ENCODE measurements at places on chromosomes 11 and 22. TPM values are rescaled to one million over a fixed set of nuclear protein-coding genes. Genes with fewer than 3 reads are reported as not detected.
A peak's percentile ranks its signal among the peaks of the same experiment; 100 is the strongest.

Gene VEGFB
- 10.1 TPM for total RNA-seq

DNA sequence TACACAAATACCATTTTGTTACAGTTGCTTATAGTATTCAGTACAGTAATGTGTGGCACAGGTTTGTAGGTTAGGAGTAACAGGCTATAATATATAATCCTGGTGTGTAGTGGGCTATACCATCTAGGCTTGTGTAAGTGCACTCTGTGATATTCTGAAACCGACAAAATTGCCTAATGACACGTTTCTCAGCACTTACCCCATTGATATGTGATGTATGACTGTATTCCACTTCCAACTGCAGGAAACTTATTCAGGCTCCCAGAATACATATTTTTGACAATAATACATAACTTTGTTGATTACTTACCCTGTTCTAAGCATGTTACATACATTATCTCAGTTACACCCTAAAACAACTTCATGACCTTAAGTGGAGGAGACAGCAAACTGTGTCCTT, 5.1 kb upstream of the PICALM start:
- no peak for DNase-seq

DNA sequence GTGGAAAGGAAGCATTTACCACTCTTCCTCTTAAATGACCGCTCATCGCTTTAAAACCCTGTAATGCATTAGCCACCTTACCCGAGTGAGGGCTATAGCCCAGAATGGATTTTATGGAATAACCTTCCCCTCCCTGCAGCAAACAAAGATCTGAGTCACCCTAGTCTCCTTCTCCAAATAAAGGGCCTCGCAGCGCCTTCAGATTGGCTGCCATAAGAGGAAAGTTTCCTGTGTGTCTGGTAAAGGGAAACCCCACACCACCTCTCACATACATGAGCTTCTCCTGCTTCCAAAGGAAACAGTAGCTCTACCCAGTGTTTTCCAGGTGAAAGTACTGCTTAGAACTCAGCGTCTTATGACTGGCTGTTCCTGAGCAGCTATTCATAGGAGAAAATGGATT, 47.8 kb downstream of the PPP2R1B start:
- DNase-seq, result peak; percentile 30

Gene MYEOV
- 0.17 TPM for total RNA-seq

Gene BATF2
- total RNA-seq, result 3.9 TPM

DNA sequence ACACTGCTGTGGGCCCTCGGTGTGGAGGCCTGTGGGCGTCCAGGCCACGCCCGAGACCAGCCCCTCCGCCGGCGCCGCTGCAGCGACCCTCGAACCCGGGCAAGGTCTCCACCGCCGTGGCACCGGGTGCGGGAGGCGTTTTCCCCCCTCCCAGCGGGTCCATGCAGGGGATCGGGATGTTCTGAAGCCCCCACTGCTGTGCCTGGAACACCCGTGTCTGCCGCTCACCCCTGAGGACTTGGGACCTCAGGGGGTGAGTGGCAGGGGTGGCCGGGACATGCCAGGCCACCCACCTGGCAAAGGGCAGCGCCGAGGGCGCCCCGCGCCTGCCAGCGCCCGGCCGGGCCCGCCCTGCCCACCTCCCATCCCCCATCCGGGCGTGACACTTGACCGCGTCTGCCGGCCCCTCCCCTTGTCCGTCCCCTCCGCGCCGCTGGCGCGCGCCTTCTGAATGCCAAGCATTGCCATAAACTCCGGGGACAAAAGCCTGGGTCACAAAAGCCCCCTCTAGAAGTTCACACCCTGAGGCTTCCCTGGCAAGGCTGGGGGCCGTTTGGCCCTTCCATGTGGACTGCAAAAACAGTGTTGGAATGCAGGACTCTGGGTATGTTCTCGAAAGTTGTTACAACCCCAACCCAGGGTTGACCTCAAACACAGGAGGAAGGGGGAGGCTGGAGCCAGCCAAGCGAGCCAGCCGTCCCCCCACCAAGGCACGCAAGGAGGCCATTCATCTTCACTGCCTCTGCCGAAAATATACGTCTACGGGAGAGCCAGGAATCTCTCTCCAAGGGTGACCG, 819 bp upstream of the KCNQ1OT1 start:
- DNase-seq, result peak; percentile 57

DNA sequence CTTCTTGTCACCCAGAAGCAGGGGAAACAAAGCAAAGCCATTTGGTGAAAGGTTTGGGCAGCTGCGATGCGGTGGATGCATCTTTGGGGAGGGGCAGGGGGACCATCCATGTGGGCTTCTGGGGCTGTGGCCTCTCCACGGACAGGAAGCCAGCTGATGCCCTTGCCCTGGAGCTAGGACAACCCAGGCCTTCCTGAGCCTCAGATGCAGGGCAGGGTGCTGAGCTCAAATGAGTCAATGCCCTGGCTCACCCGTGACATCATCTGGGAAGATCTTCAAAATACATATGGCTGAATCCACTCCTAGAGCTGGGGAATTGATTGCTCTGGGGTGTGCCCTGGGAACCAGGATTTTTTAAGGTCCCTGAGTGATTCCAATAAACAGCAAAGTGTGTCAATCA, 1418.2 kb downstream of the TBC1D22A start:
- no peak for DNase-seq

Gene MRGPRF
- total RNA-seq, result not detected

Gene PANX2
- 0.58 TPM for total RNA-seq

Data from HepG2 (cell line).